ENCODE measurements at places on chromosomes 11 and 22.

GRCh38 chr11:74255741-74256375, 55.6 kb downstream of the P4HA3 start:
- peak; percentile 85 for DNase-seq

DNA sequence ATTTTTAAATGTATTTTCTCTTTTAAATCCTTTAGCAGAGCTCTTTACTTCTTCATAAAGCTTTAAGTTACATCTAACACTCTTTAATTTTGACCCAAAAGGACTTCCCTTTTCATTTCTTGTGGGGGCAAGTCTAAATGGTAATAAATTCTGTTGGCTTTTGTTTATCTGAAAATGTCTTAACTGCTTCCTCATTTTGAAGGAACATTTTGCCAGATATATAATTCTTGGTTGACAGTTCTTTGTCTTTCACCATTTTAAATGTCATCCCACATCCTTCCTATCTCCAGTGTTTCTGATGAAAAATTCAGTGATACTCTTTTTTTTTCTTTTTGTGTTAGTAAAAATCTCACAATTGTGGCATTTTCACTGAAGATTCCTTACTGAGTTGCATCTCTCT, 44.7 kb upstream of the ZBTB44 start:
- DNase-seq = no peak

GRCh38 chr11:57513911-57514537, 1.5 kb downstream of the SLC43A1 start:
- peak; percentile 48 for DNase-seq

GRCh38 chr11:65278356-65278755, 16.6 kb downstream of the POLA2 start:
- peak; percentile 24 for DNase-seq

- no peak for DNase-seq
These were observed 295.5 kb downstream of the ETS1 start for GRCh38 chr11:128291835-128292234.

GRCh38 chr11:20369826-20370225, 6.3 kb downstream of the HTATIP2 start:
- no peak for DNase-seq

GRCh38 chr11:19419021-19419750, 178.4 kb upstream of the E2F8 start:
- DNase-seq = peak; percentile 77

DNA sequence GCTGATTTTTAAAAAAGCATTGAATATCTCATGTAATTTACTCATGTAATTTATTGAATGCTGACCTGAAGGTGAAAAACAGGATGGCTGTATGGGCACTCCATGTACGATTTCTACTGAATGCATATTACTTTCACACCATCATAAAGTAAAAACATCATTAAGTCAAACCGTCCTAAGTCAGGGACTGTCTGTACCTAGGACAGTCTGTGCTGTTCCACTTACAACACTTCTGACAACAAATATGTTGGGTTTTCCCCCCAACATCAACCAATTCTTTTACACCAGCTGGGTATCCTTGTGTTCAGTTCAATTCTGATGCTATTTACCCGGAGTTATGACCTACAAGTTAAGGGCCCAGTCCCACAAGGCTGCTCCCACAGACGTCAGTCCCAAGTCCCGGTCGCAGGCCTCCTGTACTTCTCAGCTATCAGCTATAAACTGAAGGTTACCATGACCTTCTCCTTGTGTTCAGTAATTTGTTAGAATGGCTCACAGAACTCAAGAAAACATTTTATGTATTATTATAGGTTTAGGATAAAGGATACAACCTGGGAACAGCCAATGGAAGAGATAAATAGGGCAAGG, 17.0 kb downstream of the UVRAG start:
- no peak for DNase-seq

GRCh38 chr11:130023204-130023603, 20.6 kb upstream of the PRDM10 start:
- peak; percentile 75 for DNase-seq

DNA sequence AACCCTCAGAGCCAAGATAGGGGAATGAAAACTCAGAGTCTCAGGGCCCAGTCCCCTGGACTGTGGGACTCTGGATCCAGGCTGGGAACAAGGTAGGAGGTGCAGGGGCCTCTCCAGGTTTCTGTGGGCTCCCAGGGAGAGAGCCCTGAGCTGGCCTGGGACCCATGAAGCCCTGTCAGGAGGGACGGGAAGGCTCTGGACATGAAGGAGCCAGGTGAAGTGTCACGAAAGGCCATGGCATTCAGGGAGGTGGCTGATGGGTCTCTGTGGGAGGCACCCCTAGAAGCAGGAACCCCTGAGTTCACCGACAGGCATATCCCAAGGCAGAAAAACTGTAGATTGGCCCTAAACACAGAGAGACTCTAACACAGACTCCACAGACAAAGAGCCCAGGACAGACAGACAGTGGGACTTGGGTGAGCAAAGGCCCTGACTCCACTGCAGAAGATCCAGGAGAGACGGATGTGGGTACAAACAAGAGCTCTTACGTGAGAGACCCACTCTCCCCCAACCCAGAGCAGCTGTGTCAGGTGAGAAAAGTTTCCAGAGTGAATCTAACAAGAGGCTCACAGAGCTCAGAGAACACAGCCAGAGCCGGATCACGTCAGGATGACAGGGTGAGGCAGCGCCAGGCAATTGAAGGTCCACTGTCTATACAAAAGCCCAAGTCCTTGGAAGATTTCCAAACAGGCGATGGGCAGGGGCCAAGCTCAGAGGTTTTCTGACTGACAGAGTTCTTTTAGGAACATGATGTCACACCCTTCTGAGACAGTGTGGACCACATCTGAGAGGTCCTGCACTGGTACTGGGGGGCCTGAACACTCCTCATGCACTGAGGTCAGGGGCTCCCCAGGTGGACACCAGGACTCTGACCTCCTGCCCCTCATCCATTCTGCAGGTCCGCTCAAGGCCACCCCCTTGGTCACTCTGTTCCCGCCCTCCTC, 27.4 kb downstream of the IGLL5 start:
- DNase-seq = no peak

DNA sequence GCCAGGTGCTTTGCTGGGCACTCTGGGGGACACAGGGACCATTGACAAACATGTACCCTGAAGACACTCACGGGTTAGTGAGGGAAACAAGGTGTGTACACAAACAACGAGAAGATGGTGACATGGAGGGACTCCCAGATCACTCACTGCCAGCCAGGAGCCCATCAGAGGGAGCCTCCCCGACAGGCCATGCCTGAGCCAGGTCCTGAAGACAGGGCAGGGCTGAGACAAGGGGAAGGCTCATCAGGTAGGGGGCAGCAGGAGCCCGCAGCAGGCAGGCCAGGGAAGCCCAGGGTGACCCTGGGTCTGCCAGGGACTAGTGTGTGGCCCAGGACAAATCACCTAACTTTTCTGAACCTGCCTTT, 127.9 kb downstream of the BUD13 start:
- peak; percentile 4 for DNase-seq

- DNase-seq = no peak
These were observed 961.8 kb upstream of the CCDC90B start for GRCh38 chr11:84247926-84248325.

GRCh38 chr11:111063726-111064517, 181.6 kb upstream of the POU2AF2 start:
- peak; percentile 53 for DNase-seq

Data from AG20443 (cell line).